Stimulated activated CD8-positive, alpha-beta memory T cell treated with anti-CD3 and anti-CD28 coated beads, Interleukin-15, amount 100 ng/mL, for 1 hour (primary cell): ENCODE measurements at places on chromosomes 13 and 19.
A peak's percentile ranks its signal among the peaks of the same experiment; 100 is the strongest.

- DNase-seq, result no peak
Measured at GRCh38 chr13:98313922-98314292, 136.8 kb upstream of the RNF113B start.

- no peak for DNase-seq
Measured at GRCh38 chr13:101576455-101576854, 124.0 kb downstream of the ITGBL1 start.

DNA sequence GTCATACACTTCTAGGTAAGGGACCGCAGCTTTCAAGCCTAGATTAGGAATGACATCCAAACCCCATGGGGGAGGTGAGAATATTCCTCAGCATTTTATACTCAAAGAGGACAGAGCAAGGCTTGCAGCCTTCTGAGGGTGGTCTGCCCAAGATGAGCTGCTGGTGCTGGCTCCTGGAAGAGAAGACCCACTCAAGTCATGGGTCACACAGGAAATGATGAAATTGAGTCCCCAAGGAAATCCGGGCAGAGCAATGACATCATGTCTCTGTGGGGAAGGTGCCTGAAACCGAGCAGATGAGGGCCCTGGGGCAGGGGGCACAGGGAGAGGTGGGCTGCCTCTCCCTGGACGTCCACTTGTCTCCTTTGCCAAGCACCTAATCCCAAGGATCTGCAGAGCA lies 468.7 kb downstream of the TSHZ3 start:
- no peak for DNase-seq

DNA sequence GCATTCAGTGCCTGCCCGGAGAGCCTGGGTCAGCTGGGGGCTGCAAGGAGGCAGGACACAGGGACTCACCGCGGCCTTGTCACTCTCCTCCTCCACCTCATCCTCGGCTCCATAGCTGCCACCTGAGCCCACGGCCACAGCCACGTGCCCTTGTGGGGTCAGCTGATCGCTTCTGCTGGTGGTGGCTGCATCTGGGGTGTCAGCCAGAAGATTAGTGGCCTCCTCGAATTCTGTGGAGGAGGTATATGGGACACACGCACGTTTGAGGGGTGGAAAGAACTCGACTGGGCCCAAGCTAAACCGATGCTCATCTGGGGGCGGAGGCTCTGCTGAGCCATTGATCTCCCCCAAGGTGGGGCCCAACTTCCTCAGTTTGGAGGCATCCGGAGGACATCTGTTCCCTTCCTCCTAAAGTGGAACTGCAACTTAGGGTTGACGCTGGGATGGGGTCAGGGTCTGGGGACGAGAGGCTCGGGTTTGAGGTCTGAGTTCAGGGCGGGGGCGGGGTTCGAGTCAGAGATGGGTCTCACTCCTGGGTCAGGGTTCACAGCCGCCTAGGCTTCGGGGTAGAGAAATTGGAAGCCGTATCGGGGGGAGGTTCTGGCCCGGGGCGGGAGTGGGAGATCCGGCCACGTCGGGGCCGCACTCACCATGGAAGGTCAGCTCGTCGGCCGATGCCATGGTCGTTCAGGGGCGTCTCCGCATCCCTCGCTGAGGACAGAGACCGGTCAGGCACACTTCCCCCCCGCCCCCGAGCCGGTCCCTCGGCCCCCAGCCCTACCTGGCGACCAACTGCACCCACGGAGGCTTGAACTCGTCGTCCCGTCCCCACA lies 493 bp downstream of the YIPF2 start:
- DNase-seq, result no peak

GRCh38 chr13:33884531-33885220 lies 66.7 kb downstream of the RFC3 start:
- no peak for DNase-seq

DNA sequence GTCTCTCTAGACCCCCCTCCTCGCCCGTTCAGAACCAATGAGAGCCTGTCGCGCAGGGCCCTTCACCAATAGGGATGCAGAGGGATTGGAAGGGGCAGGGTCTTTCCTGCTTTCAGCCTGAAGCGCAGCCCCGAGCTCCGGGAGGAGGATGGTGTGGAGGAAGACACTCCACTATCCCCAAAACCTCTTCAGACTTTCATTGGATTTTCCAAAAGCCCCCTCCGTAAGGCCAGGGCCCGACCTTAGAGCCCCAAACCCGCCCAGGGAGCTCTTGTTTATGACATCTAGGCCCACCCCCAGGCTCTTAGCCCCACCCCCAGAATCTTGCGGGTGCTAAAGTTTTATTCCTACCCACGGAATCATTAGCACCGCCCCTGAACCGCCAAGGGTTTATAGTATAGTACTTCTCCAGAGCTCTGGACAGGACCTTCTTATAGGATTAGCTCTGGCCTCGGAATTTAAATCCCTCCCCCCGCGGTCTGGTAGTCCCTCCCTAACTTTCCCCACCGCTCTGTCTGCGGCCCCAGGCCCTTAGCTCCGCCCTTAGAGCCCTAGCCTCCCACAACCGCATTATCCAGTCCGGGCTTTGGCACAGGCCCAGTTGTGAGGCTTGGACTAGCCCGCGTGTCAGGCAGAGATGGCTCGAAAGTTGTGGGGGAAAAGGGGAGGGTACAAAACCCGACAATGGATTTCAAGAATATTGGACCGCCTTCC lies 6.6 kb upstream of the EML2 start:
- DNase-seq, result peak; percentile 49

DNA sequence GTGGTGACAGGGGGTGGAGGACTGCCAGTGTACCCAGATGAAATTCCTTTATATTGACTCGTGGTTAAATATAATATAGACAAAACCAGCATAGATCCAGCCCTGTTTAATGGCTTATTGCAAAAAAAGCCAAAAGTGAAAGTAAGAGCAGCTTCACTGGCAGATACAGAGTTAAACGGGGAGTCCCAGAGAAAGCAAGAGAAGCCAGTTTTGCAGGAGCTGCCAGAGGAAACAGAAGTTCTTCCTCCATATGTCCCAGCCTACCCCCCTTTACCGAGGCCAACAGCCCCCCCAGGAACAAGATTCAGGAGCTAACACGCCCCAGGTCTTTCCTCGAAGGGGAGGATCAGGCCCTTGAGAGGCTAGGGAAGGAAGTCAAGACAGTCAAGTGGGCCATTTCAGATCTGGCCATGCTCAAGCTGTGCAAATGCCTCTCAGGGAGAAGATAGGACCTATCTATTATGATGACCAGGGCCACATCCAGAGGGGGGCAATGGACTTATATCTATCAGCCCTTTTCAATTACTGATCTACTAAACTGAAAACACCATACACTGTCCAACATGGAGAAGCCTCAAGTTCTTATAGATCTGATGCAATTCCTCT lies 47.2 kb upstream of the ZNF737 start:
- no peak for DNase-seq

GRCh38 chr19:53945441-53945840 lies 17.3 kb upstream of the CACNG8 start:
- DNase-seq, result no peak

GRCh38 chr13:58908019-58908679 lies 1255.6 kb downstream of the DIAPH3 start:
- no peak for DNase-seq

DNA sequence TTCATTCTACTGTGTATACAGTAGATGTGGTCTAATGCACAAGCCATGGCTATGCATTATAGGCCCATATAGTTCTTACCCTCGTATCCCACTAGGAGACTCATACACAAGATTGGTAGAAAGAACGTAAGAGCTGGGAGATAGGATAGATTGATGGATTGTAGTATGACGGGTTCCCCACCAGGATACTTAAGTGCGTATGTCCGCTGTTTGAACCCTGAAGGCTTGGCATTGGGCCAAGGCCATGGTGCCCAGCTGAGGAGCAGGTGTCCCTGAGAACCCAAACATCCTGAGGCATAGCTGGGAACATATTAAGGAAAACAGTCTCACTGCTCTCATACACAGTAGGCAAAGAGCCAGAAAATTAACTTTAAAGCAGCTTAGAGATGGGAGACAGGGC lies 617.5 kb upstream of the KLF12 start:
- DNase-seq, result no peak

- DNase-seq, result peak; percentile 48
Measured at GRCh38 chr19:13099073-13099999, 3.3 kb downstream of the LYL1 start.

GRCh38 chr19:46014941-46015686 lies 7.7 kb downstream of the PGLYRP1 start:
- DNase-seq, result peak; percentile 32

DNA sequence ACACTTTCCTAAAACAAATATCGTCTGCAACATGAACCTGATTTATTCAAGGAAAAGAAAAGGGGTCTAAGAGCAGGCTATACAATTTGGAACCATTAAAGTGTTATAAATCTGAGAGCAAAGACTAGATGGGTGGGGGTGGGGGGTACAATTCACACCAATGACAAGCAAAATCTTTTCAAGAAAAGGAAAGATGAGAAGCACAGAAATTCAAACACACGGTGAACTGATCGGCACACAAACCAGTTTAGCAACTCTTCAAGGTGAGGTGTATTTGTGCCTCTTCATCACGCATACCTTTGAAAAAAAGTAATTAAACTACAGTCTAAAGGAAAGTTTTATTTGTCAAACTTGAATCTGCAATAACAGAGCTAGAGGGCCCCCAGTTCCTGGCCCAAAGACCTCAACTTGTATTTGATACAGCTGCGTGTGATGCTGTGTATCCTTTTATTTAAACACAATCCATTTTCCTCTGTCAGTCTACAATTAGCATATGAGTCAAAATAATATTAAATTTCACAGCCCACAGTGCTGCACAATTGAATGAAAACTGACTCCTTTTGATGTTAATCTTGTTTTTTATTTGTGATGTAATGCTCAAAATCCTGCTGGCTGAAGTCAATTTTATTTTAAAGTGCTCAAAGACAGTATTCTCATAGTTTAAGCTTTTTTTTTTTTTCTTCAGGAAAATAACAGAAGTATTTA lies 14.2 kb downstream of the EFNB2 start:
- DNase-seq, result no peak

- DNase-seq, result no peak
Measured at GRCh38 chr19:11418549-11419506, at the start of gene RGL3. RGL3 (minus strand) TSS chr19:11419314; CDS start chr19:11419278, 36 bp downstream.

- DNase-seq, result no peak
Measured at GRCh38 chr13:32036757-32037156, 5.2 kb downstream of the FRY start.

DNA sequence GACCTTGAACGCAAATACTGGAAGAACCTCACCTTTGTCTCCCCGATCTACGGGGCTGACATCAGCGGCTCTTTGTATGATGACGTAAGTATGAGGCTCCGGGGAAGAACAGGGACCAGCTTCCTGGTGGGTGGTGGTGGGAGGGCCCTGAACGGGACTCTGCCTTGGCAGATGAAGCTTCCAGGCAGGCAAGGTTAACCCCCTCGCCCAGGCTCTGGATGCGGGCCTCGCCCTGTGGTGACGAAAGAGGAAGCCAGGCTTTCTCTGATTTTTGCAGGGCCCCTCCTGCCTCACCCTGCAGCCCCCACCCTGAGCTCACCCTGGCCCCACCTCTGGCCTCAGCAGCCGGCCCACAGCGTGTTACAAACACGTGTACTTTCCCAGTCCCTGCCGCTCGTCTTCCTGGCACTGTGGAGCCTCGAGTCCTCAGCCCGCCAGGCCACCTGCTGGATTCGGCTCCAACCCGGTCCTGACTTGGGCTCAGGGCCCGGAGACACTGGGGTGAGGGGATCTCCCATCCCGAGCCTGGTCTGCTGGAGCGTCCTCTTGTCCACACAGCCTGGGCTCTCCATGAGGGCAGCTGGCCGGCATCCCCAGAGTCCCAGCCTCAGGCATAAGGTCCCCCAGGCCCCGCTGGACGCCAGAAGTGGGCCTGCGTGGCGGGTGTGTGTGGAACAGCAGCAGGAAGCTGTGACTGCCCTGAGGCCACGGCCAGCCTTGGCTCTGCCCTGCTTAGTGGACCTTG lies 72.4 kb downstream of the KDM4B start:
- no peak for DNase-seq

- DNase-seq, result no peak
Measured at GRCh38 chr19:46746281-46747057, at the start of gene STRN4. STRN4 (minus strand) TSS chr19:46746450; CDS start chr19:46746430, 20 bp downstream.

- DNase-seq, result no peak
Measured at GRCh38 chr13:112207129-112207528, 140.2 kb downstream of the SOX1 start.

- no peak for DNase-seq
Measured at GRCh38 chr13:75255653-75256052, 226.3 kb downstream of the TBC1D4 start.

DNA sequence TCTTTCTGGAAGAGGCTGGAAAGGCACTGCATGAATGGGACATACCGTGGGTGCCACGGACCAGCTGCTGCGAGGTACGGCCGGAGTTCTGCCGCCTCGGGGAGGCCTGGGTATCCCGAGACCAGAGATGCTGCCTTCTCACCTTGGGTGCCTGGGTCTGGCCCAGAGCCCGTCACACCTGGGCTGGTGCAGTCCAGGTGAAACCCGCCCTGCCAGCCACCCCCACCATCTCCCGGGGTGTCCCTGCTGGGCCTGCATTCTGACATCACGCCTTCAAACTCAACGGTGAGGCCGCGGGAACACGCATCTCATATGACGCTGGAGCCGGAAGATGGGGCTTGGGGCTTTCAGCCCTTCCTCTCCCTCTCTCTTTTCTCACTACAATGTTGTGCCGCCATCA lies 98.0 kb downstream of the GADD45B start:
- DNase-seq, result no peak

DNA sequence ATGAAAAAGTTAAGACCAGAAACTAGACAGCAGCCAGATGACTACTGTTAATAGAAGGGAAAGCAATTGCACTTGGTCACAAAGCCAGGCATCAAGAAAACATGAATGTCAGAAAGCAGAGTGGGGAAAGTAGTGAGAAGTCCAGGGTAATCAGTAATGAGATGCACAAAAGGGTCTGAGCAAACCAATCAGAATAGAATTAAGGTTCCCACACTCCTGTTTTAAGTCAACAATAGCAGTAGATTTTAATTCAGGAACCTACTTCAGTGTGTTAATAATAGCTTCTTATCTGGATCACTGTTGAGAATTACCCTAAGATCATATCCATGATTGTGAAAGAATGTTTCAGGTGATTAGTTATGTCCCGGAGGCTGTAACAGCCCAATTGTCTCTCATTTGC lies 72.6 kb upstream of the KLF5 start:
- no peak for DNase-seq

- no peak for DNase-seq
Measured at GRCh38 chr19:6318772-6319171, 14.6 kb downstream of the ACER1 start.

- DNase-seq, result no peak
Measured at GRCh38 chr13:24217601-24218281, 57.2 kb downstream of the SPATA13 start.
